Pulmonary artery endothelial cell (primary cell): ENCODE measurements at places on chromosomes 7 and 10.

- DNase-seq, result no peak
Observed at GRCh38 chr10:14478201-14478600, 147.5 kb upstream of the FRMD4A start.

- no peak for DNase-seq
Observed at GRCh38 chr10:25820874-25821273, 113.2 kb upstream of the MYO3A start.

GRCh38 chr7:41145656-41146055, 557.2 kb downstream of the INHBA start:
- DNase-seq, result no peak

GRCh38 chr10:12847361-12847975, 154.0 kb downstream of the CCDC3 start:
- DNase-seq, result no peak

DNA sequence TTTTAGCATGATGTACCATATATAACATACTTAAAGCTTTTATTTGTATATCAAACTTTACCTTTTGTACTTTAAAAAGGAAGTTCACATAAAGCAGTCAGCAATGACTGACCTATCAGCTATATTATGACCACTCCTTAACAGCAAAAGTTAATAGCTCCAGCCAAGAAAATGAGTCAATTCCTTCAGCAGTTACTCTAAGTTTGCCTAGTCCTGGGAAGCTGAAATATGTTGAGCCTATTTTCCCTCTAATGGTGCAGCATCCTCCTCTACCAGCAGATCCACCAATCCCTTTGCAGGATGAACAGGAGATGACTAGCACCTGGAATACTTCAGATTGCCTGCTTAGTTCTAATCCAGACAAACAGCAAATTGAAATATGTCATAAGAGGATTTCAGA, 64.2 kb downstream of the CUL2 start:
- no peak for DNase-seq

DNA sequence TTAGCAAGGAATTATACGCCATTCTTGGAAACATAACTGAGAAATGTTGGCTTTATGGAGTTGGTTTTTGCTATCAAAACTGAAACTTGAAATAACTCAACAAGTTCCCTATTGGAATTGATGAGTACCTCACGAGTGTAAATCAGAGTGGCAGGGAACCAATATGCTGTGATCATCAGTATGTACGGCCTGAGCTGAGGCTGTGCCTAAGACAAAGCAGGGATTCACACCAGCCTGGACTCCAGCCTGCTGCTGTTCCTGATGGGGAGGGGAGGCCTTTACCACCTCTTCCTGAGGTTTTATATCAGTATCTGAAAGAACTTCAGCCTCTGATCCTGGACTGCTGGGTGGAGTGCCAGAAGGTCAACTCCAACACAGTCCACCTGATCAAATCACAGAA, 52.7 kb downstream of the CRTAC1 start:
- no peak for DNase-seq

DNA sequence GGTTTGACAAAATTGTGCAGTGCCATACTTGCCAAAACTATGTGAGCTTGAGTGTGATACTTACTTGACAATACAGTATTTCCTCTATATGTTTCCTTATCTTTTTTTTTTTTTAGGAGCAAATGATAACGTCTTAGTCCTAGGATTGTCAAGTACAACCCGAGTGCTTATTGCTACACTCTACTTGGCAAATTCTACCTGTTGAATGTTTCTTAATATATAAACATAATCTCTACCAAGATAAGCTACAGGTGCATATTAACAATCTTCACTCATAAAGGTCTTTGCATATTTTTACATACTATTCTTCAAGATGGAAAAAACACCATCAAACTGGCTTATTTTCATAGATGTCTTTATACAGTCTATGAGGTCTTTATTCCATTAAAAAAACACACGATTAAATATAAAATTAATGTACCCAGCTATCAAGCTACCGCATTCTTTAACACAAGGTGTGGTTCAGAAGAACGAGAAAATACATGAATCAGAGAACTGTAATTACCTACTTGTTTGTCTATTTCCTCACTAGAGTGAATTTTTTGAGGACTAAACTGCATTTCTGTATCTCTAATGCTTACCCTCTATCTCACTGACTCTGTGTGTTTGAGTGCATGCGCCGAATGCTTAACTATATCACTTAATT, 76.1 kb upstream of the PDSS1 start:
- no peak for DNase-seq
